ENCODE measurements at places on chromosomes 5 and 9. TPM values are rescaled to one million over a fixed set of nuclear protein-coding genes. Genes with fewer than 3 reads are reported as not detected.

WDR38 gene
- not detected for total RNA-seq

GGTA1 gene
- total RNA-seq = 10.2 TPM

- no peak for DNase-seq
Measured at GRCh38 chr9:98882569-98882923, 61.2 kb upstream of the COL15A1 start.

DNA sequence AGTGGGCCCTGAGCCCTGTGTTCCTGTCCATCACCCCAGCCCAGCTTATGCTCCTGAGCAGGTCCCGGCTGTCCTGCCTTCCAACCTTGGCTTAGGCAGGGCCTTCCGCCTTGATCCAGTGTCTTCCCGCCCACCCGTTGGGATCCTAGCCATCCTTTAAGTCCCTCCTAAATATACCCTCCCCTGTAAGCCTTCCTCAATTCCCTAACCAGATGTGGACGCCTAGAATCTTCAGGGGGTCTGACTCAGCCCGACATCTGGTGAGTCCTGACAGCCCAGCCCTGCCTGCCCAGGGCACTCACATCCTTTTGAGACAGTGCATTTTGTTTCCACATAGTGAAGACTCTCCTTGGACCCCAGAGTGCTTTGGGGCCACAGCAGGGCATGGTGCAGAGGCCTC, 23.7 kb downstream of the SLC6A7 start:
- DNase-seq = no peak

LTC4S gene
- 1.8 TPM for total RNA-seq

DNA sequence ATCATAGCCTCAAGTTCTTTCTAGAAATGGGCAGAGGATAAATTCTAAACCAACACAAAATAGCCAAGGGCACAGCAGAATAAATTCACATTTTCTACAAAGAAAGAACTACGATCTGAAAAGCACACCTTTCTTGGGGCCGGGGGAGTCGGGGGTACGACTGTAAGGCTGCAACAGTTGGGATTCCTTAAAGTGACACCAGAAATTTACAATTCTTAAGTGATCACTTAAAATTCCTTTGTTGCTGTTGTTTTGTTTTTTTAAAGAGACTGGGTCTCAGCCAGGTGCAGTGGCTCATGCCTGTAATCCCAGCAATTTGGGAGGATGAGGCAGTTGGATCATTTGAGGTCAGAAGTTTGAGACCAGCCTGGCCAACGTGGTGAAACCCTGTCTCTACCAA, 95.8 kb downstream of the CDK5RAP2 start:
- DNase-seq = no peak

GRCh38 chr9:135978642-135979546, 17.7 kb upstream of the UBAC1 start:
- no peak for DNase-seq

- DNase-seq = no peak
Measured at GRCh38 chr5:53882006-53882675, 321.7 kb downstream of the NDUFS4 start.

DNA sequence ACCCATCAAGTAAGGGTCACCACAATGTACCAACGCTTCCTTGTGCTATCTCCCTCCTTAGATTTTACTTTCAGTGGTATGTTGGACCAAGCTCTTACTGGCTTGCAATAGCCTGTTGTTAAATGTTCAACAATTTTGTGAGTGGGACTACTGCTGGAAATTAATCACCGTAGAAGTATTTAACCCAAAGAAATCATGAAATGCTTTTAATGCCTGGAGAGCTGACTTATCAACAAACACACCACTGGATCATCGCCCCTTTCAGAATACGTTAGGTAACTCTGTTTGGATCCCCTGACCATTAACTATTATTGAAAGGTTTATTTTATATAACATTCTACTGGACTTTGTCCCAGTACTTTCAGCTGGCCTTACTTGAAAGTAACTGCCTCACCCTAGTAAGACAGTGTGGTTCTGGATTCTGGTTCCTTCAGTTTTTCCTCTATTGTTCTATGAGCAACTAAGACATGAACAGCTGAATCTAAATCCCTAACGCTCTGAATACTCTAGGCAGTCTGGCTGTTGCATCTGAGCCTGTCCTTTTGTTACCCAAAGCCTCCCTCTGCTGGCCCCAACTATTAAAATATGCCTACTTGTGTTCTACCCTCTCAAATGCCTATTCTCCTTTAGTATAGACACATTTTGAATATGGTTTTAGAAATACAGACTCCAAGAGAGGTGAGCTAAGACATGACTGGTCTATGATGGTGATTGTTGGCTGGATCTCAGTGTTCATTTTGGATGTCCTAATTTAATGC, 1203.4 kb upstream of the DMAC1 start:
- DNase-seq = no peak

GALNT12 gene
- 13.0 TPM for total RNA-seq

OR13C2 gene
- total RNA-seq = not detected

GRCh38 chr5:33852319-33852718, 39.5 kb downstream of the ADAMTS12 start:
- no peak for DNase-seq

DNA sequence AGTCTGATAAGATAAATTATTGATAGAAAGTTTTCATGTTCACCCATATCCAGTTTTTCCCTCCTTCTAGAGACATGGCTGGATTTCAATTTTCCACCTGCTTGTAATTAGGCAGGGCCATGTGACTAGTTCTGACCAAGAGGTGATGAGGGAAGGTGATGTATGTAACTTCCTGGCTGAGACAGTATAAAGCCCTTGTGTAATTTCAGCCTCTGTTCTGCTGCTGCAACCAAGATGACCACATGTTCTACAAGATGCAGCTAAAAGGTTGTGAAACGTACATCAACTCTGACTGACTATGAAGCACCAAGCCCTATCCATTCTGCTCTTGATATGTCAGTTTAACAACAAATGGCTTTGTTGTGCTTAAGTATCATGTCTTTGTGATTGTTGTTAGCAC, 376.5 kb upstream of the DAB2 start:
- no peak for DNase-seq

GRCh38 chr5:62167561-62168057, 138.4 kb upstream of the KIF2A start:
- peak; percentile 36 for DNase-seq

CDC14B gene
- 27.8 TPM for total RNA-seq

DNA sequence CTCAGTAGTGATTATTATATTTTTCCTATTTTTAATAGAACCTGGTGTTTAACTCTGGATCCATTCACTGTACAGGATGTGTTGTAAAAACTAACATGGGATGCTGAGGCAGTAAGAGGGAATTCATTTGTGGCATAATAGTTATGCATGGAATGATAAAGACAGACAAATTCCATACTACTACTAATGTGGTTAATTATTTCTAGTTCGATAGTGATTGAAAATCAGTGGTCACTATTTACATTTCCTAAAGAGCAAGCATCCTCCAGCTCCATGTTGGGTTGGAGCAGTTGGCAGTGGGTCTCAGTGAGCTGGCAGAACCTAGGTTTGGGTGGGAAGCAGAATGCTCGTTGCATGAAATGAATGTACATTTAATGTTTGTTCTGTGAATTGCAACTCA, 122.6 kb downstream of the SAXO1 start:
- no peak for DNase-seq

CYFIP2 gene
- 43.7 TPM for total RNA-seq

MELK gene
- 18.9 TPM for total RNA-seq

- DNase-seq = no peak
Measured at GRCh38 chr5:149365418-149365817, 7.6 kb downstream of the PCYOX1L start.

DNA sequence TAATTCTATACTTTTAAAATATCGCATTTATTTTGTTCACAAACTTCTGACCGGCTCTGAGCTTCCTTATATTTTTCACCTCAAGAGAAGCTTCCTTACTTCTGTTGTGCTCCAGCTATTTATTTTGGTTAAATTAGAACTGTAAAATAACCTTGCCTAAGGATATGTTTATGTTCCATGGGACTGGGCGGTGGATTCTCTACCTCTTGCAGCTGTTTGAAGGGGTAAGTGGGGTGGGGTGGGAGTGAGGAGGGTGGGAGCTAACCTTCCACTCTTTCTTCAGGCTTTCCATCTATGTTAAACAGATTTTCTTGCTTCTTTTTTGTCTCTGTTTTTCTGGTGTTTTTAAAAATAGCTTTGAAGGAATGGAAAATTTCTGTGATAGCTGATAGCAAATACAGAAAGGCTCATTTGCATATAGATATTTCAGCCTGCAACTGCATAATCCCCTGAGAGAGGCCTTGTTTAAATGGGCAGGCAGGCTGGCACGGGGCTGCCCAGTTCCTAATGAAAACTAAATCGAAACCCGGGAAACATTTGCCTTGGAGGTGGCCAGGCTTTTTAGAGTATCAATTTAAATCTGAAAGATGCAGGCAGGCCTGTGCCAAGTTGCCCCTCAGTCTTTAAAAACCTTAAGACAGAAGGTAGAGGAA, 122.1 kb upstream of the DMAC1 start:
- DNase-seq = no peak

ANKRD18A gene
- 0.95 TPM for total RNA-seq

- DNase-seq = no peak
Measured at GRCh38 chr5:14667770-14668169, 3.3 kb downstream of the OTULIN start.

PAPPA gene
- total RNA-seq = 5.9 TPM

- DNase-seq = peak; percentile 21
Measured at GRCh38 chr5:62306323-62306895, 403 bp downstream of the KIF2A start.

GRCh38 chr5:60334281-60334713, 365.7 kb downstream of the DEPDC1B start:
- no peak for DNase-seq

TMEM232 gene
- 7.0 TPM for total RNA-seq

DNA sequence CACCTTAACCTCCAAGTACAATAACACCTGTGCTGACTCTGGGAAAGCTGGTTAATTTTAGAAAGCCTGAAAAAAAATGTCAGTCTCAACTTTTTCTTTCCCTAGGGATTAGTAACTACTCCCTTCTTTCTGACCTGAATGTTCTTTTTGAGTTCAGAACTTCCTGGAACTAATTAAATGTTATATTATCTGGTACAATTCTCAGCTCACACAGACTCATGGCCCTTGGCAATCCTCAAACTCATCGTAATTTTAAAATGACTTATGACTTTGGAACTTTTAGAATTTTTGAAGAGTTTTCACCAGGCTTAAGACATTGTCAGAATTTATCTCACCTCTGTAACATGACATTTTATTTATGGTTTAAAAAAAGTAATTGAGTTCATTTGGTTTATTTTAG, 315.0 kb downstream of the FER start:
- no peak for DNase-seq

GRCh38 chr9:120411862-120412424, 168.0 kb downstream of the CDK5RAP2 start:
- DNase-seq = no peak

DNA sequence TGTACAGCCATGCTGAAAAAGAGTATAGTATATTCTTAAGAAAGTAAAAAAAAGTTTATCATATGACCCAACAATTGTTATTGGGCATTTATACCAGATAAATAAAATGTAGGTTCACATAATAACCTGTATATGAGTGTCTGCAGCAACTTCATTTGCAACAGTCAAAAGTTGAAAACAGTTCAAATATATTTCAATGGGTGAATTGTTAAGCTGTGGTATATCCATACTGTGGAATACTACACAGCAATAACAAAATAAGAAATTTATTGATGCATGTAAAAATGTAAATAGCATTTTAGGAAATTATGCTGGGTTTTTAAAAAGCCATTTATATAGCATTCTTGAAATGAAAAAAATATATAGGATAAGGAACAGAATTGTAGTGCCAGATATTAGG, 1420.1 kb upstream of the ACO1 start:
- DNase-seq = no peak

BTF3 gene
- total RNA-seq = 324 TPM

- DNase-seq = no peak
Measured at GRCh38 chr5:34789021-34789531, 49.9 kb upstream of the TTC23L start.

DNA sequence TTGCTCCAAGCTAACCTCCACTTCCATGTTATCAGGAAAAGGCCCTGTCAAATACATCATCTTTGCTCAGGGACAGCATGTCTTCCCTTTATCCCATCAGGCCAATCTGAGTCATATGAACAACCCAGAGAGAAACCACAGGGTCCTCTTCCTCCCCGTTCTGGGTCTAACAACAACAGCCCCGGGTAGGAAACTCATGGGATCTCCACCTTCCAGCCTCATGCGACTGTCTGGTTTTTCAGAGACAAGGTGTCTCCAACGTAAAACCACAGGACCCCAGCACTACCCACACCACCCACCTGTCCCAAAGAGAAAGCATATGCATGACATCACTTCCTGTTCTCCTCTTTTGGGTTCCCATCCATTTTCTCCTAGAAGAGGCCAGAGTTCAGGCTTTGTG, 217.9 kb downstream of the ENC1 start:
- DNase-seq = no peak

- DNase-seq = no peak
Measured at GRCh38 chr5:79640571-79641055, 28.4 kb downstream of the TENT2 start.

- no peak for DNase-seq
Measured at GRCh38 chr5:8394965-8395364, 526.0 kb downstream of the MTRR start.

DNA sequence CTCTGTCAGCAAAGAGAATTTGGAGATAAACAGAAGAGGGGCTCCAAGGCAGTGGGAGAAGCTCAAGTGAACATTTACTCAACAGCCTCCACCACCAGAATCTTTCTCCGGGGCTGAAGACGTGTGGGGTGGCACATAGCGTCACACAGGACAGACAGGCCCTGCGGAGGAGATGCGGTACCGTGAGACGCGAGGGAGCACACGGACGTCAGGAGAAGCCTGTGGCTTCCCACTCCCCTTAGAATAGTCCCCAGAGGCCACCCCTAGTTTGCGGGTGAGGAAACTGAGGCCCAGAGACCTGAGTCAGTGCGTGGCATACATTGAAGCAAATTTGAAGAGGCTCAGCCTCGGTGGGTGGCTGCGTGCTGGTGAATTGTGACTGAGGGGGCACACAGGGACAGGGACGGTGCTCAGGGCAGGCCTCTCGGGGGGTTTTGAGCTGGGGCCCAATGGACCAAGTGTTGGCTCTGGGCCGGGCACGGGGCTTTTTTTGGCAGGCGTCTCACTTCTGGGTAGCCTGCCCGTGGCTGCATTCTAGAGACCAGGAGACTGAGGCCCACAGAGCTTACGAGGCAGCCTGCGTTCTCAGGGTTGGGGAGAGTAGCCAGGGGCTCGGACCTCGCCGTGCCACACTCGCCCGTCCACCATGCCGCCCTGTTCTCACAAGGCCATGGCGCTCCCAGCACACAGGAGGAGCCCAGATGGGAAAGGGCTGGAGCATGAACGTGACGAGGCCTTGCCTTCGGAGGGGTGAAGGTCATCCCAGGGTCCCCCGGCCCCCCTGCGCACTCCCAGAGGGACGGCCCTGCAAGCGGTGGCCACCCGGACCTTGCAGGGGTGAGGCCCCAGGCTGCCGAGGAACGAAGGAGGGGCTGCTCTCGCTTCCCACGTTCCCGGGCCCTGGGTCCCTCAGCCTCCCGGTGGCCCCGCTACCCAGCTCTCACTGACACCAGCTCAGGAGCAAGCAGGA, 220.6 kb downstream of the C9orf50 start:
- DNase-seq = no peak

SLC22A4 gene
- total RNA-seq = 2.2 TPM

- DNase-seq = no peak
Measured at GRCh38 chr9:88663771-88664419, 128.9 kb downstream of the NXNL2 start.

SLC45A2 gene
- total RNA-seq = not detected
